SK-N-SH (cell line): ENCODE measurements at places on chromosomes 1 and 21.

GRCh38 chr1:48245106-48245505 lies 22.6 kb downstream of the SLC5A9 start:
- DNase-seq, result no peak

- DNase-seq, result peak; percentile 46
Measured at GRCh38 chr1:199684686-199685273, 342.7 kb upstream of the NR5A2 start.

DNA sequence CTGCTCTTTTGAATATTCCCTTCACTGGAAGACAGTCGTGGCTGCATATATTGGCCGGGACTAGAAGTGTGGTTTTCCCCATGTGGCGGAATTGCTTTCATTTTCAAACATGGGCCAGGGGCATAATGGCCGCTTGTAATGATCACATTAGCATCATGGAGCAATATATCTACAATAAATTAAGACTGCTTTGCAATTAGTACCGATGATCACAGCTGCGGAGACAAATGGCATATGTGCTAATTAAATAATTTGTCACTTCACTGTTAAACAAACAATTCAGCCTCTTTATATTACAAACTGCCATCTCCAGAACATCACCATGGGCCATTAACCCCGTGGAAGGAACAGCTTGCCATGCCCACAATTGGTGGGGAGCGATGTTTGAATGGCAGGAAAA lies 68.2 kb upstream of the OLIG2 start:
- DNase-seq, result no peak

DNA sequence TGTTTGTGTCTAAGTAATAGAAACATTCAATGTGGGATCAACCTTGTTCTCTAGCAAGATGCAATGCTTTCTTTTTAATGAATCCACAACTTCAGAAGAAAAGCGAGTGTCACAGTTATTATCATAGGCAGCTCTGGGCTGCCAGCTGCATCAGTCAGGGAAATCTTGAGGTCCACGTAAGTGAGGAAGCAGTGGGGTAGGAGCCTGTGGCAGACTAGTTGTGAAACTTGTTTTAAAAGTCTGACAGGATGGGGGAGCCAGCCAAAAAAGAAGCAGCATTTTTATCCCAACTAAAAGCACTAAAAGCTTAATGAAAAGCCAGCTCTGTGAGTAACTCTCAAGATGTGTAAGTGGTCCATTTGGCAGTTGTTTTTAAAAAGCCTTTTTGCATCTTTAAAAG lies 113.1 kb downstream of the ZNF326 start:
- no peak for DNase-seq

- no peak for DNase-seq
Measured at GRCh38 chr1:219227360-219228057, 53.8 kb downstream of the LYPLAL1 start.

GRCh38 chr1:6970221-6970620 lies 185.0 kb downstream of the CAMTA1 start:
- no peak for DNase-seq

GRCh38 chr21:16239659-16240265 lies 510.0 kb downstream of the USP25 start:
- DNase-seq, result no peak
